ENCODE measurements at places on chromosomes 4 and X. TPM values are rescaled to one million over a fixed set of nuclear protein-coding genes. Genes with fewer than 3 reads are reported as not detected.

GRCh38 chr4:22237155-22237751 lies 278.6 kb downstream of the ADGRA3 start:
- peak; percentile 17 for DNase-seq
- no peaks in the 10 kb centered on the region for H3K36me3 ChIP-seq
- H3K4me1 ChIP-seq: peaks cover 10% of the 10 kb centered on the region
- no peak overlapping the region for H3K27ac ChIP-seq
- H3K4me3 ChIP-seq: no peak overlapping the region
- H3K27me3 ChIP-seq: no peaks in the 10 kb centered on the region

DNA sequence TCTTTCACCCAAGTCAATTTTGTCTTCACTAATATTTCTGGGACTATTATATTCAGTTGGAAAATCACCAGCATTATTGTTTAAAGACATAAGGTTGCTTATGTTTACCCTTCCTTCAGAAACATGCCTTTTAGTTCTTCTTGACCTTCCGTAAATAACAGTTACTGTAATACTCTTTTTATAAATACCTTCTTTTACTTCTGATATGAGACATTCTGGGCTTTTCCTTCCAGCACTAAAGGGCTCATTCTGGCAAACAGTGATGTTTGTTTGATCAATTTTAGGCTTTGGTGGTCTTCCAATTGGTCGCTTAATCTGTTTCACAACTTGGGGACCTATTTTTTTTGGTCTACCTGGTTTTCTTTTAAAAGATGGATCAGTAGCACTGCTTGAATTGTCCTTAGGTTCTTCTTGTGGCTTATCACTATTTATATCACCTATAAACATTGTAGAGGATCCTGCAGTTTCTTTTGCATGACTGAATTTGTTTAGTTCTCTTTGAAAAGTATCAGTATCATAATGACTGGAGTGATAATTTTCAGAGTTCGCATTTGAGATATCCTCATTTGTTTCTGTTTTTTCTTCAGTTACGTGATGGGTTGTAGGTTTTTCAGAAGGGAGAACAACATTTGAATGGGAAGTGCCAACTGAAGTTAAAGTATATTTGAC lies 64.8 kb downstream of the NCAPG start:
- no peaks in the 10 kb centered on the region for H3K4me1 ChIP-seq
- no peak overlapping the region for H3K4me3 ChIP-seq
- no peaks in the 10 kb centered on the region for H3K27me3 ChIP-seq
- no peak for DNase-seq
- peaks cover 12% of the 10 kb centered on the region for H3K36me3 ChIP-seq

DNA sequence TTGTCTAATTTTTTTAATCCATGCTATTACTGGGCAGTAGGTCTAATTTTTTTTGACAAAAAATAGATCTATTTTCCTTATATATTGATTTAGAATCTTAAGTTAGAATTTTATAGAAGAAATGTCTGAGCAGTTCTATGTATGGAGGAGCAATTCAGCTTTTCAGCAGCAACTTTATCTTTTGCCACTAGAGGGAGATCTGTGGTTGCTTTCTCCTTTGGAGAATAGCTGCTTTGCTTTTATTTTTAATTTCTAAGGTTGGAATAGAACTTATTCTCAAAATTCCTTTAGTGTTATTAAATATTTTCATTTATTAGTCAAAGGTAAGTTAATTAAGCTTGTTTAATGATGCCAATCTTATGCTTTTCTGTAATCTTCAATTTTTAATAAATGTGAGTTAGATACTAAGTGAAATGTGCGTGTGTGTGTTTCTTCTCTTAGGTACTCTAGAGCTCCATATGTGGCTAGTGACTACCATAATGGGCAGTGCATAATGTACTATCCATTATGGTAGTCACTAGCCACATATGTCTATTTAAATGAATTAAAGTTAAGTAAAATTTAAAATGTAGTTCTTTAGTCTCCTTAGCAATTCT lies 29.3 kb downstream of the FAM199X start:
- no peak overlapping the region for H3K4me3 ChIP-seq
- no peak for DNase-seq
- no peak overlapping the region for H3K27ac ChIP-seq
- no peaks in the 10 kb centered on the region for H3K4me1 ChIP-seq
- peaks cover 1% of the 10 kb centered on the region for H3K36me3 ChIP-seq
- H3K27me3 ChIP-seq: no peaks in the 10 kb centered on the region

GRCh38 chr4:1302159-1302558 lies 12.5 kb downstream of the MAEA start:
- no peak overlapping the region for H3K4me3 ChIP-seq
- no peak for DNase-seq
- no peaks in the 10 kb centered on the region for H3K27me3 ChIP-seq
- peaks cover 12% of the 10 kb centered on the region for H3K36me3 ChIP-seq
- no peak overlapping the region for H3K27ac ChIP-seq

The ITGB1BP2 gene
- 5.8 TPM for total RNA-seq

The TCEAL5 gene
- not detected for total RNA-seq

Measured in progenitor cell of endocrine pancreas (in vitro differentiated cells).